ENCODE measurements at places on chromosomes 7 and 10.

DNA sequence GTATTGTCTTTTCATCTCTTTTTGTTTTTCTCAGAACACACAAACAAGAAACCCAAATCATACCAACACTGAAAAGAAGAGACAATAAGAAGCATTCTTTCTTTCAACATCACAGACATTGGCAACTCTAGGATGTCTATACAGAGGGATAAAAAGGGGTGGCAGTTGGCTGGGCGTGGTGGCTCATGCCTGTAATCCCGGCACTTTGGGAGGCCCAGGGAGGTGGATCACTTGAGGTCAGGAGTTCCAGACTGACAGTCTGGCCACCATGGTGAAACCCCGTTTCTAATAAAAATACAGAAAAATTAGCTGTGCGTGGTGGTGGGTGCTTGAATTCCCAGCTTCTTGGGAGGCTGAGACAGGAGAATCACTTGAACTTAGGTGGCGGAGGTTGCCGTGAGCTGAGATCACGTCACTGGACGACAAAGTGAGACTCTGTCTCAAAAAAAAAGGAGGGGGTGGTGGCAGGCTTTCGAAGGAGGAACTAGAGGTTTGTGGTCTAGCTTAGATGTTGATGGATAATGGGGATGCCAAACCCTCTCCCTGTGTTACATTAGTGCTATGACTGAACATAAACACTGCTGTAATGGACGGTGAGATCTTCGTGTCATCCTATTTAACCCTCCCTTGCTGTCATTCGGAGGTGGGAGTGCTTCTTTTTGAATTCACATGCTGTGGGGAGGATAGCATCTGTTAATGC is 9.4 kb downstream of the CNNM2 start:
- peak; percentile 82 for DNase-seq

- DNase-seq = no peak
Measured at GRCh38 chr7:30463405-30464145, 15.0 kb downstream of the NOD1 start.

DNA sequence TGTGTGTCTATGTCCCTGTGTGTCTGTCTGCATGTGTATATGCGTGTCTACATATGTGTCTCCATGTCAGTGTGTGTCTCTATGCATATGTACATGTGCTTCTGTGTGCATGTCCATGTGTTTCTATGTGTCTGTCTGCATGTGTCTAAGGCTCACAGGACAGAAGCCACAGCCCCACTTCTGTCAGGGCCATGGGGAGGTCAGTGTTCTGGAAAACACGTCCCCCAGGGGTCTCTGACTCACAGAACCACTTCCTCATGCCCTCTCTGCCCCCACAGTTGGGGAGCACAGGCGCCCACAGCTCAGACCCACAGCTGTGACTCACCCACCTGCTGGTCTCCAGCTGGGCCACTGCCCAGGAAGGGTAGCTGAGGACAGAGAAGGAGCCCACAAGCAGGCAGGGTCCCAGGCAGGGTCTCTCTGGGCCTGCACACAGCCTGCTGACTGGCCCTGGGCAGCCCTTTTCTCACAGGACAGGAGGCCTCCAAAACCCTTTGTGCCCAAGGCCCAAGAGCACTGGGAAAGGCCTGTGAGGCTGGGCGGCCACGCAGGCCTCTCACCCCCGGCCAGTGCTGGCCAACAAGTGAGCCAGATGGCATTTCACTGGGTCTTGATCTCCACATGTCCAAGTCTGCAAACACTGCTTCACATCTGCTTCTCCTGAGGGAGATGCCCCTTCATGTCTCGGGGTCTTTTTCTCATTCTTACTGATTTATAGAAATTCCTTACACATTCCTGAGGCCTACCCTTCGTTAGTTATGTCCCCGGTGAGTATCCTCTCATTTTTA is 102.9 kb upstream of the FAM20C start:
- DNase-seq = no peak

GRCh38 chr7:127983804-127984332 is 47.4 kb downstream of the LRRC4 start:
- peak; percentile 40 for DNase-seq

GRCh38 chr10:63140077-63140476 is 6.9 kb downstream of the NRBF2 start:
- no peak for DNase-seq

DNA sequence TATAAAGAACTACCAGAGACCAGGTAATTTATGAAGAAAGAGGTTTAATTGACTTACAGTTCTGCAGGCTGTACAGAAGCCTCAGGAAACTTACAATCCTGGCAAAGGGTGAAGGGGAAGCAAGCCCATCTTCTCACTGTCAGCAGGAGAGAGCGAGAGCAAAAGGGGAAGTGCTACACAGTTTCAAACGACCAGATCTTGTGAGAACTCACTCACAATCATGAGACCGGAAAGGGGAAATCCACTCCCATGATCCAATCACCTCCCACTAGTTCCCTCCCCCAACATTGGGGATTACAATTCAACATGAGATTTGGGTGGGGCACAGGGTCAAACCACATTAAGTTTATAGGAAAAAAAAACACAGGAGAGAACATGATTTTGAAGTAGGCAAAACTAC is 222.1 kb upstream of the SHH start:
- DNase-seq = peak; percentile 25

DNA sequence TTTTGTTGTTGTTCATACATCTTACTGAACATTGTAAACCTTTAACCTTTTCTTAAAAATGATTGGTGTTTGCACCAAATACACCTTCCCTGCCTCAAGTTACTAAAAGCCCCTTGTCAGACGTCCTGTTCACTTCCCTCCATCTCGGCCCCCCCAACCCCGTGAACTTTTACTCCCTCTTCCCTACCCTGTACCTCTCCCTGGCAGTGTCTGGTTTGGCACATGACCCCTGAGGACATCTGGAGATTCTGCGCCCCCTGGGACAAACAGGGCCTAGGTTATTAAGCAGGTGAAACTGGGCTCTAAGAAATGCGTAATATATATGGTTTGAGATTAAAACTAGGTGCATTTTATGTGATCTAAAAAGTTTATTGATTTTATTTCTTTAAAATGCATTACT is 1.4 kb downstream of the PPP2R2D start:
- DNase-seq = no peak

DNA sequence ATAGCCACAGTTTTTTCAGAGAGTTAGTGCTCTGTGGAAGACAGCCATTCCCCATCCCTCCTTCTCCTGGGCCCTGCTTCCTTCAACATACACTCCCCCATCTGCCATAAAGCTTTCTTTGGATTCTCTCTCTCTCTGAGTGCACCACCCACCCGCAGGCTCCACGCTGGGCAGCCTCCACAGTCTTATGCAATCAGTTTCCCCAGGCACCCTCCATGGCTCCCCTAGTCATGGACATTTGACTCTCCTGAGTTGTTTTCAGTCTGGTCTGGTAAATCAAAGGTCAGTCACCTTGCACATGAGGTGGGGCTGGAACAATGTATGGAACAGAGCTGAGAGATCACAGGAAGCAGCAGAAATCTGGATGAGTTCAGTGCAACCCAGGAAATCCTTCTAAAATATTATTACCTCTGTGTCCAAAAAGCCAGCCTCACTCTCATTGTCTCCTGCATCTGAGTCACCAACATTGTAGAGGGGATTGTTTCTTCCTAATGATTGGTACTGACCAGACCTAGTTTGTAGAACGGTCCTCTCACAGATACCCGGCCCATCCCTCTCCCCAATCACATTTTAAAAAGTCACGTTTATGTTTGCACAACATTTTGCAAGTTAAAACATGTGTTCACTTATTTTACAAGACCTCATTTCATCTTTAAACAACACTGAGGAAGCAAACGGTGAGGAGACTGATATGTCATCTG is 70.1 kb downstream of the CYCS start:
- no peak for DNase-seq

GRCh38 chr10:46560381-46560780 is 3.9 kb upstream of the GPRIN2 start:
- DNase-seq = no peak

DNA sequence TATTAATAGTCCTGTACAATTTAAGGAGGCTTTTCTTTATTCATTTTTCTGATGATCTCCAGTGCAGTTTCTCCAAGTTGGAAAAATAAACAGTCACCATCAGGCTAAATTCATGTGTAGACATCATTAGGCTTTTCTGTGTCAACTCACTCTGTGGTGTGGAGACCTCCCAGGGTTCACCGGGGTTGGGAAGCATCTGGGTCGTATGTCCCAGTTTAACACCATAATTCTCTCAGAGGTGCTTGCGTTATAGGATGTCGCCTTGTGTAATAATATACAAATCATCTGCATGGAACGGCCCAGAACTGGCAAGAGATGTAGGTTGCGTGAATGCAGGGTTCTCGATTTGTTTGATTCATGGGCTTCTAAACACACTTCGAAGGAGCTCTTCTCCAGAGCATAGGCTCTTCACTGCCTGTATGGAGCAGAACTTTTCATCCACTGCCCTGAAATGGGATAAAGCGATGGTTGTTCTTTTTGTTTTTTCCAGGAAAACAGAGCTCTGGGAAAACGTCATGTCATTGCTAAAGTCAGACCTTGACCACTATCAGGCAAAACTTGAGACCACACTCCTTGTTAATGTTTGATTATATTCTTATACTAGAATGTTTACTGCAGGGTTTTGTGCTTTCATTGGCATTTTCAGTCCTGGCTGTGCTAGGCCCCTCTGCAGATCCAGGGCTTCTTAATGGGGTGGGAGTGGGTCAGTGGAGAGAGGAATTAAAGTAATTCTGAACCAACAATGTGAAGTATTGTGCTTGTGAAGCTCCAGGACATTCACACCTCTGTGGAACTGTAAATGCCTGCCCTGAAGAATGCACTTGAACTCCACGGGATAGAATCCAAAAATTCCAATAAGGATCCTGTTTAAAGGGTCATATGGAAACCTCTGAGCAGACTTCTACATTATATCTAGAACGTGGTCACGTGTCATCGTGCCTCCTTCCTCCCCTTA is 172.8 kb downstream of the TRIL start:
- DNase-seq = no peak

- no peak for DNase-seq
Measured at GRCh38 chr7:77544518-77544917, 7.4 kb downstream of the PTPN12 start.

Measured in hematopoietic multipotent progenitor cell treated with erythropoietin and hydrocortisone succinate and interleukin-3 and kit ligand, for 8 days (in vitro differentiated cells).